NCI-H1048 (cell line): ENCODE measurements at places on chromosomes 16 and 17.

- DNase-seq: no peak
Observed at GRCh38 chr16:72455743-72456659, 284.0 kb upstream of the PMFBP1 start.

DNA sequence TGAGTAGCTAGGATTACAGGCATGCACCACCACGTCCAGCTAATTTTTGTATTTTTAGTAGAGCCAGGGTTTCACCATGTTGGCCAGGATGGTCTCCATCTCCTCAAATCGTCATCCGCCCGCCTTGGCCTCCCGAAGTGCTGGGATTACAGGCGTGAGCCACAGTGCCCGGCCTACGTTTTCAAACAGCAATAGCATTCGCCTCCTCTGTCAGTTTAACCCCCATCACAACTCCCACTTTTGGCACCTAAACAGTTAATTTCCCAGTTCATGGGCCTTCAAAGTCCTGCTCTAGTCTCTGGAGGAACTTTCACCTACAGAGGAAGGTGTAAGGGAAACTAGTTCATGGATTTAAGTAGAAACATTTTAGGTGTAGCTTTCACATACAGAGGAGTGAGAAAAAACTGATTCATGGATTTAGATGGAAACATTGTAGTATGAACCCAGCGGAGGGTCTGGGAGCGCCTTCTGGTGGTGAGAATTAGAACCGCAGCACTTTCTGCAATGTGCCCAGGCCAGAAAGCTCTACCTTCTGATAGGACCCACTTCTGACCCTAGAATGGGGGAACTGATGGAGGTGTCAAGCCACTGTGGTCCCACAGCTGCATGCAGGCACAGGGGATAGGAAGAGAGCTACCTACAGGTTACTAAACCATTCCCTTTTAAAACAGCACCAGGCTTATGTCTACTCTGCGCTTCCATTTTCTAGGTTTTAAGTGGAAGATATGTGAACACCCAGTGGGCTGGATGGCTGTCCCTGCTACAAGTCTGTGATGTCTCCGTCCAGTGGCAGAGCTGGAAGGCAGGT lies 12.0 kb upstream of the MEOX1 start:
- DNase-seq: peak; percentile 43

DNA sequence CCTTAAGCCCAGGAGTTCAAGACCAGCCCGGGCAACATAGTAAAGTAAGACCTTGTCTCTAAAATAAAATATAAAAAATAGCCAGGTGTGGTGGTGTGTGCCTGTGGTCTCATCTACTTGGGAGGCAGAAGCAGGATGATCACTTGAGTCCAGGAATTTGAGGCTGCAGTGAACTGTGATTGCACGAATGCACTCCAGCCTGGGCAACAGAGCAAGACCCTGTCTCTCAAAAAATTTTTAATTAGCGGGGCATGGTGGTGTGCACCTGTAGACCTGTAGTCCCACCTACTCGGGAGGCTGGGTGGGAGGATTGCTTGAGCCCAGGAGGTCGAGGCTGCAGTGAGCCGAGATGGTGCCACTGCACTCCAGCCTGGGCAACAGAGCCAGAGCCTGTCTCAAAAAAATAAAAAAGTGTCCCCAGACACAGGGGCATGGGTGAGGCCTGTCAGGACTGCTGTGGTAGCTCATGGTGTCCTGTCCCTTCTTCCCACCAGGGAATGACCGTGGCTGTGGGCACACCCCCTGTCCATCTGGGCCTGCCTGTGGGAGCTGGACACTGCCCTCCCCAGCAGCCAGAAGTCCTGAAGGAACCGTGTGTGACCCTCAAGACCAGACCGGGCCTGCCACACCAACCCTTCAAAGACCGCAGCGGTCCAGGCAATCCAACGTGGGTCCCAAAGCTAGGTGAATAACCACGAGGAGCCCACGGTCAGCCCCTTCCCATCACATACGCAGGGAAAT lies 30.8 kb upstream of the GAA start:
- DNase-seq: no peak

- no peak for DNase-seq
Observed at GRCh38 chr16:77472262-77472661, 37.4 kb upstream of the ADAMTS18 start.

DNA sequence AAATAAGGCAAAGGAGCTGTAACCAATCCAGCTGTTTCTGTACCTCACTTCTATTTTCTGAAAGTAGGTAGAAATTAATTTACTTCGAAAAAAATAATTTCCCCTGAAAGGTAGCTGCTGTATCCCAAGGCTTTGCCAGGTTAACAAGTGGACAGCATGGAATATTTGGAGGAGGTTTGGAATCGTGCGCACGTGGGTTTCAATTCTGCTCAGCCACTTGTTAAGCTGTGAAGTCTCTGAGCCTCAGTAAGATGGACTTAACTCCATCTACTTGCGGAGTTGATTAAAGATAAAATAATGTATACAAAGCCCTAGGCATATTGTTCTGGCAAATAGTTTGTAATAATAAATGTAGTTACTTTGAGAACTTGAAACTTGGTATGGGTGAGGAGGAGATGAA lies 57.4 kb upstream of the LGALS9 start:
- no peak for DNase-seq

- no peak for DNase-seq
Observed at GRCh38 chr16:65117811-65118448, 3.9 kb downstream of the CDH11 start.

DNA sequence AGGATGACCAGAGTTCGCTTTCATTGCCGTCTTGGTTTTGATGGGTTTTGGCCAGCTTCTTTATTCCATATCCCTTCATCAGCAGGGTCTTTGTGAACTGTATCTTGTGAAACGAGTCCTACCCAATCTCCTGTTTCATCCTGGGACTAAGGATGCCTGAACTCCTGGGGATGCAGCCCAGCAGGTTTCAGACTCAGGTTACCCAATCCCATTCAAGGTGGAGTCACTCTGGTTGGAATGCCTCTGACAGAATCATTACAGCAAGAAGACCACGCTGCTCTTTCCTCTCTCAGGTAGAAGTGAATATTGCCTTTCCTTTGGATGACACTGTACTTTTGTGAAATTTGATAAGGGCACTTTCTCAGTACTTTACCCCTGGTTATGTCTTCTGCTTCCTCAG lies 98.1 kb downstream of the CDH11 start:
- DNase-seq: no peak

DNA sequence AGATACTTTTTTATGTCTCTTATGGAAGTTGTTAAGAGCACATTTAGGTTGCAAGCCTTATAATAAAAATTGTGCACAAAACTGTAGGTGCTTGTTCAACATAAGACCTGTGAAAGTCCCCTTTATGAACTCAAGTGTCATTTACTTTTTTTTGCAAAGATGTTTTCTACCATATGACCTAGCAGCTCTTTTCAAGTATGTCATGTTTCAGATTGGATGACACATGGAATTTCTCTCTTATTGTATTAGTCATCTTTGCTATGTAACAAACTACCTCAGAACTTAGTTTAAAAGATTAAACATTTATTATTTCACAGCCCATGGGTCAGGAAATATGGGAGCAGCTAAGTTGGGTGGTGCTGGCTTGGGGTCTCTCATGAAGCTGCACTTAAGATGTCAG lies 57.9 kb downstream of the PHKB start:
- DNase-seq: no peak

- DNase-seq: no peak
Observed at GRCh38 chr17:83064021-83064731, 15.2 kb upstream of the METRNL start.

DNA sequence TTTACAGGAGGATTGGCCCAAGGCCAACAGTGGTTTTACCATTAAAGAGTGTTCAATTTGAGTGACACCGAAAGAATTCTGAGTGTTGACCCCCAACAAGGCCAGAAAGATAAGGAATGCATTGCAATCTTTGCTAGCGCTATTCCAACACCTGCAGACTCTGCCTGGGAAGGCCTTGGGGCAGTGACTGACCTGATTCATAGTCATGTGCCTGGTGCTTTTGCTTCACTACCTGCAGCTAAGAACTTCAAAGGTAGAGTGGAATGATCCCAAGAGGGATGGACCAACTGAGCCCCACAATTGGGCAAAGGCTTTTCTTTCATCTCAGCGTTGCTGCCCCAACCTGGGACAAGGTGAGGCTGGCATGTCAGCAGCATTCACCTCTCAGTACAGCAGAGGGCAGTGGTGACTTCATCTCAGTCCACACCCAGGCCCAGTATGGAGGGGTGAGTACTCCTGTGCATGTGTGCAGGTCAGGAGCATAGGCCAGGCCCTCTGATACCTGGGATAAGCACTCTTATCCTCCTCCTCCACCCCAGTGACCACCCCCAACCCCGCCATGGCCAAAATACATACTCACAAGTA lies 149.6 kb upstream of the GNAO1 start:
- no peak for DNase-seq

DNA sequence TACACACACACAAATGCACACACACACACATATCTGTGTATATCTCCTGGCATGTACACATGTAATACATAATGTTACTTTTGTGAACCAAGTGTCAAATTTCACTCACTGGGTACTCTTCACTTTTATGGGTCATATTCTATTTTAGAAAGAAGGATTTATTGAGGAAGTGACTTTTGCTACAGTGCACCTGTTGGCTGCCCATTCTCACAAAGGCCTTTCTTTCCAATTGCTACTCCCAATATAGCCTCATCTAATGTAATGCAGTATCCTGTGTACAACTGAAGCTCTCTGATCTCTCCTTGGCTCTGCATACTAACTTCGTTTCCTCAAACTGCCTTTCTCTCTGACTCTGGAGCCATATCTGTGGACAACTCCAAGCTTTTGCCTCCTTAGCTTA lies 107.5 kb downstream of the ABCA8 start:
- no peak for DNase-seq

GRCh38 chr17:50148226-50149090 lies 2.0 kb downstream of the PPP1R9B start:
- no peak for DNase-seq
